ENCODE measurements at places on chromosomes 7 and 10.

GRCh38 chr10:132746801-132747625 is 38.9 kb downstream of the NKX6-2 start:
- DNase-seq, result no peak

DNA sequence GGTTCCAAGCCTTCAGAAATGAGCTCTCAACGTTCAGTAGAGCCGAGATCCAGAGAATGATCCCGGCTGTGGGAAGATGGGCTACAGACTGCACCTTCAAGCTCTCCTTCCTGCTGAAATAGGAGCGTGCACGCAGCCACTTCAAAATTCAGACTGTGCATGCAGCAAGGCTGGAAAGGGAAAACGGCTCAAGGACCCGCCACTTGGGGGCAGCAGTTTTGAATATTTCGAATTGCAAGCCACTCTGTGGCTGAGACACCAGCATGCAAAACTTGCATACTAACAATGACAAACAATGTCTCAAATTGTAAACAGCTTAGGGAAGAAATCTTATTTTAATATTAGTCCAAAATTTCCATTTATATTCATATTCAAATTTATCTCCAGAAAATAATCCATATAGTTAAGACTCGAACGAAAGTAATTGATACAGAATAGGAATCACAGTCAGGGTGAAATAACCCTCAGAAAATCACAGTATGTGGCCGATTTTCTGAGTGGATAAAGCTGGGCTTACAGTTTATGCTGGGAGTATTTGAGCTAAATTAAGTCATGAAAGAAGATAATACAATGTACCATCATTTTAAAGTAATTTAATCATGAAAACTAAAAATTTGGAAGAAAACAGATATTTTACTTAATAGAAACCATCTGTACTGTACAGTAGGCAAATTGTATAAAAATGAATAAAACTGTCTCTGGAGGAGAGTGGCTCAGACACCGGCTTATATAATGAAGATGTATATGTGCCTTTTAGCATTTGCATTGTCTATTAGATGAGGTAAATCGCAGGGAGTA is 137.9 kb upstream of the MKI67 start:
- no peak for DNase-seq

DNA sequence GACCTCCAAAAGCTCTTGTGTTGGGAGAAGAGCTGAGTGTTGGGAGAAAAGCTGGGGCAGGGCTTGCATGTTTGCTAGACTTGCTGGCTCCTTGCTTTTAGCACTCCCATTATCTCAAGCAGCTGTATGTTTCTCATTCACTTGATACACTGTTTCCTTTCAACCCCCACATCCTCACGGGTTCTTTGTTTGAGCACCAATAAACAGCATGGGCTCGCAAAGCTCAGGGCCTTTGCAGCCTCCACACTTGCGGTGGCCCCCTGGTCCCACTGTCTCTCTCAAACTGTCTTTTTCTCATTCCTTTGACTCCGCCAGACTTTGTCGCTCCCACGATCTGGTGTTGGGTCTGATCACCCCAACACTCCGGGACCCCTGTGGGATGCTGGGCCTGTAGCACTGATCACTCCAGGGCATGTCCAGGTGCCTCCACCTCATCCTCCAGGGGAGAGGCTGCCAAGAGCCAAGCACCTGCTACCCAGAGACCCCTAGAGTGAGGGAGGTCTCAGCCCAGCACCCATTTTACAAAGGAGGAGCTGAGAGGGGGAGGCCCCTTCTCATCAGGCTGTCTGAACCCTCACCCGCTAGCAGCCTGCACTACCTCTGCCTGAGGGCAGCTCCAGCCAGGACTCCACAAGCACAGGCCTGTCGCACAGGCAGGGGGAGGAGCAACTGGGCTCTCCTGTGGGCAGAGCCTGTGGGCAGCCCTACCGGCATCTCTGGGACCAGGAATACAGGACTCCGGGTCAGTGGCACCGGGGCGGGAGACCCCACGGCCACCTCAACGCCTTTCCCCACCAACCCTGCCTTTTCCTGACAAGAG is 49.1 kb upstream of the MSMB start:
- DNase-seq, result no peak

DNA sequence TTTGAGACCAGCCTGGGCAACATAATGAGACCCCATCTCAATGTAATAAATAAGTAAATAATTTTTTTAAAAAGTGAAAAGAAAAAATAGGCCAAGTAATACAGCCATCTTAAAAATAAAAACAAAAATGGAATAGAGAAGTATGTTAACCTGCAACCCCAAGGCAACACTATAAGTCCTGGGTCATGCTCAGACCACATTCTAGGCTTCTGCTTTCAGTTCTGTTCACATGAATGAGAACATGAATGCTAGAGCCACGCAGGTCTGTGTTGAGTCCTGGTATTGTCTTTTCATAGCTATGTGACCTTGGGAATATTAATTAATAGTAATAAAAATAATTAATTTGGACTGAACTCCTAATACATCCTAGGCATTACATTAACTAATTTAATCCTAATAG is 284.0 kb downstream of the AUTS2 start:
- DNase-seq, result no peak

GRCh38 chr7:90225601-90226000 is 14.1 kb downstream of the STEAP2 start:
- DNase-seq, result no peak

All from activated gamma-delta T cell (primary cell).